ENCODE measurements at places on chromosomes 1 and 21.
A peak's percentile ranks its signal among the peaks of the same experiment; 100 is the strongest.

DNA sequence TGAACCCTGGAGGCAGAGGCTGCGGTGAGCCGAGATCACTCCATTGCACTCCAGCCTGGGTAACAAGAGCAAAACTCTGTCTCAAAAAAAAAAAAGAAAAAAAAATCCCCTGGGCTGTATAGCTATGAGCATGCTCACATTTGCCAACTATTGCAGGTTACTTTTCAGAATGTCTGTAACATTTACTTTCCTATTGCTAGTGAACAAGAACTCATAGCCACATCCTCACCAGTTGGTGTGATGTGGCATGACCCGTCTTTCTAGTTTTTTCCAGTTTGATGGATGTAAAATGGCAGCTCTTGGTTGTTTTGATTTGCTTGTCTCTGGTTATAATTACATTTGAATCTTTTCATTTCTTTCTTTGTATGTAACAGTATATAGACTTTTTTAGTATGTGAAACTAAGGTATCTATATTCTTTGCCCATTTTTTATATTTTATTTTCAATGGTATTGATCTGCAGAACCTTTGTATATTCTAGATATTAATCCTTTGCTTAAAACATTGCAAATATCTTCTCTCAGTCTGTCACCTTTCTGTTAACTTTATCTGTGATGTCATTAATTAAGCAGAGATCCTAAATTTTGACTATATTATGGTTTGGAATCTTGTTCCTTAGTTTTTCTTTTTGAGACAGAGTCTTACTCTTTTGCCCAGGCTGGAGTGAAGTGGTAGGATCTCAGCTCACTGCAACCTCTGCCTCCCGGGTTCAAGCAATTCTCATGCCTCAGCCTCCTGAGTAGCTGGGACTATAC lies 11.6 kb downstream of the MED18 start:
- DNase-seq, result no peak

- no peak for DNase-seq
These were observed 6.5 kb downstream of the DEGS1 start for GRCh38 chr1:224189561-224189960.

- no peak for DNase-seq
These were observed 124.4 kb downstream of the HUNK start for GRCh38 chr21:31997191-31997590.

DNA sequence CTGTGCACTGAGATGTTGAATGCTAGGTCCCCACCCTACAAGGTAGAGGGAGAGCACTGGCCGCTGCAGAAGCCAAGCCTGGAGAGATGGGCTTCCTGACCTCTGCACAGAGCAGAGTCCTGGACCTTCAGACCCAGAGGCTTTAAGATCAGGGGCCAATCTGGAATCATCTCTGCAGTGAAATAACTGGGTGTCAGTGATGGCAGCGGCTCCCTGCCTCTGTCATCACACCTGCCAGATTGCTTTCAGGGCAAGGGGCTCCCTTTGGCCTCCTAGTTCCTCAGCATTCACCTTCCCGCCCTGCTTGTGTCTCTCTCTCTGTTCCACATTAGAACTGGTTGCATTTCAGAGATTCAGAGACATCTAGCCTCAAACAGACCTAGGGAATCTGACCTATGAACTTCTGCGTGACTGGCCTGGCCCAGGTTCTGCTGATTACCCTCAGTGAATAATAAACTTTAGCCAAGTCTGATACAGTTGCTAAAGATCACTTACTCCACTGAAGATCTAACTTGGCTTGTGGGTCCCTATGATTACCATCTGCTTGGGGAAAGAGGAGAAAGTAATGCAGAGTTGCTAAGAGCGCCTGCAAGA lies 87.8 kb downstream of the ATP1A1 start:
- no peak for DNase-seq

GRCh38 chr1:1253314-1253713 lies 6.8 kb upstream of the C1QTNF12 start:
- DNase-seq, result no peak

DNA sequence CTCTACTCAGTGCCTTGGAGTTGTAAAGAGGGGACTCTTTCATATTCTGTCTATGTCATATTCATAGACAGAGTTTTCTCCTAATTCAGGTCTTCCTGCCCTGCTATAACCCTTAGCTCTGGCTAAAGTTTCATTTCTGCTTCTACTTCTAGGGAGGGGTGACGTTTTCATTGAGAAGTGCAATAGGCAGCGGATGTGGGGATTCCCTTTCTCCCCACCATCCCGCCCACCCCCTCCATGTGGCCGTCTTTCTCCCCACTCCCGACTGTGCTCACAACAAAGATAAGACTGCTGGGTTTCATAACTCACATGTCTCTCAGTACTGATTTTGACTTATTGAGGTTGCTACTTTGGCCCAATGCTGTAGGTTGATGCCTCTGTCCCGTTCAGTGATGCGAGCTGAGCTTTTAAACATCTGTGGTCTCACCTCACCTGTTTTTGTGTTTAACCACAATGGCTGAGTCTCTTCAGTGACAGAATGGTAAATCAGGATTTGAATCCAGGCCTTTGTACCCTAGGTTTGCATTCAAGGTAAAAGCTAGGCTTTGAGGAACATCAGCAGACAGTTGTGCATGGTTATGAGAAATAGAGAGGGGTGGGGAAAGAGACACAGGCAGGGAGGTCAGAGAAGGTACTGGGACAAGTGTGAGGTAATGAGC lies 7.8 kb upstream of the KIF14 start:
- no peak for DNase-seq

GRCh38 chr1:43786201-43786958 lies 79.0 kb downstream of the ST3GAL3 start:
- no peak for DNase-seq

GRCh38 chr1:218476385-218476784 lies 131.2 kb downstream of the TGFB2 start:
- DNase-seq, result no peak

DNA sequence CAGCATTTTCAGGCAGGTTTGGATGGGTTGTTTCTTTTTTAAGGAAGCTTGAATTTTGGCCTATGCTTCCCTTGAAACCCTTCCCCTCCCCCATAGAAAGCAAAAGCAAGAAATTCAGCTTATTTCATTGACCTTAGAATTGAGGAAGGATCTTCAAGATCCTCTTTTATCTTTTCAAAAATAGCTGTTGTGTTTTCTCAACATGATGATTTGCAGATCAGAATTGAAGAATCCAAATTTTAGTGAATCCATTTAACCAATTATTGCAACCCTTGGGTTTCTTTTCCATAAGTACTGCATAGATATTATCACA lies 73.7 kb downstream of the LRRC8C start:
- DNase-seq, result no peak

DNA sequence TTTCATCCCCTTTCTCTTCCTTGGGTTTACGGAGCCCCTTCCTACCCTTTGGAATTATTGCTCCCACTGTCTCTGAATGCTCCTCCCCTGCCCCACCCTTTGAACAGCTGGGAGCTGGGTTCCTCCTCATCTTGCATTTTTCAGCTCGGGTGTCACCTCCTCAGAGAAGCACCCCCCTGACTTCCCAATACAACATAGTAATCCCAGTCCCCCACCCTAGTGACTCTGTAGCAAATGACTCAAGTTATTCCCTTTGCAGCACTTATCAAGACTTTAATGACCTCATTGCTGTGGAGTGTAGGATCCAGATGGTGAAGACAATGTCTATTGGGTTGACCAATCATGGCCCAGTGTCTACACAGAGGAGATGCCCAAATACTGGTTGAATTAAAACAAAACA lies 8.9 kb upstream of the VWA5B1 start:
- no peak for DNase-seq

DNA sequence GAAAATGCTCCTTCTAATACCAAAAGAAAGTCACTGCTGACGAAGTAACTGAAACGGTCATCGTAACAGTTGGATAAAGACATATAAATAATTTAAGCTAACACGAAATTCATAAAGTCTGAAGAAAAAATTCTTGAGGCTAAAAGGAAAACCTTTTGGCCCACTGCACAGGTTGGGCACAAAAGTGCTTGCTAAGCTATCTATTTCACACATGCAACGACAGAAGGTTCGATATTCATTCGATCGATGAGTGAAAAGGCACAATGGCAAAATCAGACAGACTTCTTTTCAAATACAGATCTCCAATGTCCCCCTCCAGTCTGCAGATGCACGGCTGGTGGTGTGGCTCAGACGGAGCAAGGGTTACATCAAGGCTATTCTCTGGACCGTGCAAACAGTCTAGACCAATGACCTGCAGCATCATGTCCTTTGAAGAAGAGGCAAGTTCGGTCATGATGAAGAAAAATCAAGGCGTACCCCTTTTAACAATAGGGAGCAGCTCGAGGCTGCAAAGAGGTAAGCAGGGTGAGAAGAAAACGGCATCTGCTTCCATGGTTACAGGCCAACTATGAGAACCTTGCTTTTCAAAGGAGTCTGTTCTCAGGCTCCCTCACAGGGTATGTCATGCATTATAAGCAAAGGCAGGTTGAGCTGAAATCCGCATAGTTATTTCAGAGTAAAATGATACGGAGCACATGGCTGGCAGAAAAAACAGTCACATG lies 579.6 kb downstream of the USP25 start:
- peak; percentile 35 for DNase-seq

DNA sequence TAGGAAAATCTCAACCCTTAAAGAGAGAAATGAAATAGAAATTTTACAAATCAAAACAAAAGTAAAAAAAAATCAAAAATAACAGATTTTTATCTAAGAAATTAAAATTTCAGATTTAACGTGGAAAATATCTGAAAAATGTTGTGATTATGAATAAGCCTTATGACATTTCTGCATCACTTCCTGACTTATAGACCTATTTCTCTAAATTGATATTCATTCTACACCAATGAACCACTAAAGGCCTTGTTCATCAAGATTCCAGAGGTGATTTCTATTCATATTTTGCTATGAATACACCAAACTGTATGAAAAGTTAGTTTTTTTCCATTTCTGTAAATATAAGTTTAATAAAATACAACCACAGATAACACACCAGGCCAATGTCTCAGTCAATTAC lies 261.5 kb downstream of the SMYD3 start:
- no peak for DNase-seq

GRCh38 chr1:7501084-7501491 lies 270.0 kb upstream of the VAMP3 start:
- DNase-seq, result no peak

- DNase-seq, result no peak
These were observed 92.6 kb downstream of the ST3GAL3 start for GRCh38 chr1:43799656-43800635.

DNA sequence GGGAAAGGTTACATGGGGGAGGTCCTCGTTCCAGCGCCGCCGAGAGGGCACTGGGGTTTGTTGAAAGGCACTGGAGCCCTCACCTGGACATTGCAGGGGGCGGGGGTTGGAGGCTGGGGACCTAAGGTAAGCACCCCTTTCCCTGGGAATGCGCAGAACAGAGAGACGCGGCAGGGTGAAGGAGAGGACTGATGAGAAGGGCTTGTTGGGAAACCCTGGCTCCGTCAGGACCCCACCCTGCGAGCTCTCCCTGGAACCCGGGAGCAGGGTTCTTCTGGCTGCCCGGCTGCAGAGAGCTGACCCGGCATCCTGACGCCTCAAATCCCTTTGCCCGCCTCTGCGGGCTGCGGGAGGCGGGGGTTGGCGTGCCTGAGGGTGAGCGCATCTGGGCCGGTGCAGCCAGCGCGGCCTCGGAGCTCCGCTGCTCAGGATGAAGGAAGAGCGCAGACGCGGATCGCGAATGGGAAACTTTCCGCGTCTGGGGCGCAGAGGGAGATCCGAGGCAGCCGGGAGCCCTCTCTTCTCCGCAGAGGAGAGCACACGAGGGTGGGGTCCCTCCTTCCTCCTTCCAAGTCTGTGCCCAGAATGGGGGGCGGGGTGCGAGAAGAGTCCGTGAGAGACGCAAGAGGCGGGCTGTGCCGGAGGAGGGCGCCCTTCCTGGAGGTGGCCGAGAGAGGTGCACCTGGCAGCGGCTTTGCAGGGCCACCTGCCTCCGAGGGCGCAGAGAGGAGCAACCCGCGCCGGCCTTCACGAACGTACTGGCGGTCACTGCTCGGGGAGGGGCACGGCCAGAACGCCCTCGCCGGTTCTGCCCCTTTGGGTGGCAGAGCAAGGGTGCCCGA lies 2.4 kb downstream of the IGSF21 start:
- peak; percentile 40 for DNase-seq

- no peak for DNase-seq
These were observed 28.9 kb downstream of the PRDM16 start for GRCh38 chr1:3097861-3098260.

DNA sequence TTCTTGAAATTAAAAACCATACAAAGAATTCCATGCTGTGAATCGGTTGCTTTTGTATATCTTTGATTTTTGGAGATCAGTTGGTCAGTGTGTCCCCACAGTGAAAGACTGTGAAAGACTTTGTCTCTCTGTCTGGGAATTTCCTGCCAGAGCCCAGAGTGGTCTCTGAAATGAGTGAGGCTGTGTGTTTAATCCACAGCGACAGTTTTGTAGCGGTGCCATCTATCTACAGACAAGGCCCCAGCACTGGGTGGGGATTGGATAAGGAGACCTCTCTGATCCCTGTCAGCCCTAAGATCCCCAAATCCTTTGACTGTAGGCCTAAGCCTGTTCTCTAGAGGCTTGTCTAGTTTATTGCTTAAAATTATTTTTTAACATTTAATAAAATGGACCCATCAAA lies 10.3 kb downstream of the GPR25 start:
- DNase-seq, result no peak

- no peak for DNase-seq
These were observed 8.0 kb downstream of the NOL9 start for GRCh38 chr1:6546326-6546725.

GRCh38 chr1:114956570-114956969 lies 73.1 kb upstream of the TSHB start:
- no peak for DNase-seq

DNA sequence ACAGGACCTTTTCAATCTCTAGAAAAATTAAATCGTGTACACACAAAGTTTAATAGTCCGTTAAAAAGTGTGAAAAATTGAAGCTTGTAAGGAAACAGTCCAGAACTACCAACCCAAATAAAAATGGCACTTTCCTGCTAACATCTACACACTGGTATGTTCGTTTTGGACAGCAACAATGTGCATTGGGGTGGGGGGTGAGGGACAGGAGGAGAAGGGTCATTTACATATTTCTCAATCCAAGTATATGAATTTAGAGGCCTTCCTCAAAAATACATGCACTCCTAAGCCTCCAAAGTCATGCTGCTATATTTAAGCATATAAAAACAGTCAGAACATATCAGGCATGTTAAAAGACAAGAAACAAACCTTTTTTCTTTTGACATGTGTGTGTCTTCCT lies 2.5 kb downstream of the PPP1R15B start:
- DNase-seq, result no peak

GRCh38 chr1:19812875-19813642 lies 2.0 kb downstream of the RNF186 start:
- DNase-seq, result no peak

DNA sequence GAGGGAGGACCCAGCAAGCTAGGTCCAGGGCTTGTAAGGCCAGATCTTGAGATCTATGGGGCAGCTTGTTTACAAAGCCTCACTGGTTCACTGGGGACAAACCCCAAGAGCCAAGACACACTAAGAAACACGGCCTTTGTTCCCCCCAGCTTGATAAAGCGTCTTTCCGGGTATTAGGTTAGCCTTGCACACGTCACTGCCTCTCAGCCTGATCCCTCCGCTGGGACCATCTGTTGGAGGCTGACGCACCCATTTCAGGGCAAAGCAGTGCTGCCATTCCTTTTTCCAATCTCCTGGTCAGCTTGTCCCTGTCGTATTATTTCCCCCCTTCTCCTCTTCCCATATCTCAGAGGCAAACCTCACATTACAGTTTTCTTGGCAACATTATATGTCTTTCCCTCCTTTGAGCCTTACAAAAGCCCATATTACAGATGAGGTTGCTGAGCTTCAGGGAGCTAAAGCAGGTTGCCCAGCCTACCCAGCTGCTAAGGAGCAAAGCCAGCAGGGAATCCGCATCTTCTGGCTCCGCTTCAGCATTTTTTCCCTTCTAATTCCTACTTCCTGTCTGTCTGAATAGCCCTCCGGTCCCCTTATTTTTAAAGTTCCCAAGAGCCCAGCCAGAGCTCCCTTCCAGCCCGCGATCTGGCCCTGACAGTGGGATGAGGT lies 4.1 kb downstream of the HEYL start:
- DNase-seq, result no peak
